Cardiac septum (tissue), 1 donor: ENCODE measurements at places on chromosomes 7 and 10. TPM values are rescaled to one million over a fixed set of nuclear protein-coding genes. Genes with fewer than 3 reads are reported as not detected.

GRCh38 chr7:40608321-40609075, 473.7 kb downstream of the SUGCT start:
- DNase-seq: no peak

DNA sequence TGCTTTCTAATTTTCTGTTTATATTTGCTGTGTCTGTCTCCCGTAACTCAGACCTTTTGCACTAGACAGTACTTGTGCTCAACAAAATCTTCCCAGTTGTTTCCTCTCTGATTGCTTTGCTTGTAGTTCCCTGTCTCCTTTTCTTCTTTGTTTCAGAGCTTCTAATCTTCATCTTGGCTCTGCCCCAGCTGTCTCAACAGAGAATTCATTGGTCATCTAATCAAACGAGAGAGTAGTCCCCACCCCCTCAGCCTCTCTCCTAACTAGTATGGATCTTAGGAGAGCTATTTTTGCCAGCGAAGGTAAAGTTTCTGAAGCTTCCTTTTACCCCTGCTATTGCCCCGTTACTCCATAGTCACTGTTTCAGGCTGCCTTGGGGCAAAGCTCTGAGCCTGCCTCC, 32.8 kb downstream of the SLC26A4 start:
- DNase-seq: no peak

DNA sequence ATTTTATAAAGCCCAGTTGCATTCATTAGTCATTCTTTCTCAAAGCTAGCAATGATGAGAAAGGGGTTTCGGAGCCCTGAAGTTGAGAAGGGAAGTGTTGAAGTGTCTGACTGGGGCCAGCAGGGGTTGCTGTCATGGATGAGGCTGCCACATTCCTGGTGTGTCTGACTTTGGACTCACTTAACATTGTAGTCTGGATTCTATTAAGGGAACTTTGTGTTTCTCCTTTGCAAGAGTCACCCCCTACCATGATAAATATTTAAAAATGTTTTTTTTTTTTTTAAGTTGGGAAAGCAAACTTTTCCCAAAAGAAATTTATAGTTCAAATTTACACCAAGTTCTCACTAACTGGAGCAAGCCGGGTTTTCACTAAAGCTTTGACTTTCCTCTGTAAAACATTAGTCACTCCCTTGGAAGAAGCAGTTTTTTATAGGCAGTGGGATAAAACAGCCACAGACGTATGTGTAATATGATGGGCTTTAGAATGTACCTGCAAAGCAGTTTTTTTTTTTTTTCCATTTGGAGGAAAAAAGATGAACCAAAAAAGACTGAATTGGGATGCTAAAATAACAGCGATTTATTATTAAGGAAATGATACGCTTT, 243.6 kb downstream of the TWIST1 start:
- no peak for DNase-seq

DNA sequence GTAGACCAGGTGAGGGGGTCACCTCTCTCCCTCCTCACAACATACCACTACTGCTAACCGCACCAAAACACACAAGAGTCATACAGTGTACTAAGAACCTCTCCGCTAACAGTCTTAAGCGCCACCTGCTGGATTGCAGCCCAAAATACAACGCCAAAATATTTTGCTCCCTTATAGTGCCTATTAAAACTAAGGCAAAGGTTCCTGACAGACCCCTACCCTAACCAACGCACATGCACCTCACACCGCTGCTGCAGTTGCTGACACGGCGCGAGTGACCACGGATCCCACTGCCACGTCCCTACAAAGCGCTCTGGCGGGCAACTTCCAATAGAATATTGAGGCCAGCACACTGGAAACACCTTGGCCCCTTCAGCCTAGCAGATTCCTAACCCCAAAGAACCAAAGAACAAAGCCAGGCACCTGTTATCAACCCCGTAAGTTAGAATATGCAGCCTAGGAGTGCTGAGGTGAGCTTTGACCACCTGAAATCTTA, 563.6 kb upstream of the SEMA3D start:
- DNase-seq: no peak

- DNase-seq: no peak
These were observed 107.3 kb downstream of the ZMIZ1 start for GRCh38 chr10:79176052-79176501.

DNA sequence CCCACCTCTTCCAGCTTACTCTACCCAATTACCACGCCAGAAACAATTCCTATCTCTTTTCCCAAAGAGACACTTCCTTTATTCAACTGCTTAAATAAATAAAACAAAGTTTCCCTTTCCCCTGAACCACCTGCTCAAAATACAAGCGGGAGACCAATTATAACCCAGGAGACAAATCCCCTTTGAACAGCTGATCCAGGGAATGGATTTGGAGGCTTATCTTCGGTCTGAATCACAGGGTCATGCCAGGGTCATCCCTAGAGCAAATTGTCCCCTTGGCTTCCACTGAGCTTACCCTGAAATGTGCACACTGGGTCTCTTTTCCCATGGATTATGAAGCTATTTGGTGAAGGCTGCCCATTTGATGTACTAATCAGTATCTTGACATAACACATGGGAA, 99.9 kb upstream of the JAZF1 start:
- DNase-seq: no peak

HDAC9 gene
- 87.5 TPM for total RNA-seq

PON1 gene
- total RNA-seq: not detected

CCDC172 gene
- not detected for total RNA-seq

SFTPA1 gene
- 0.19 TPM for total RNA-seq

GGCT gene
- 20.8 TPM for total RNA-seq
